ENCODE measurements at places on chromosomes 5 and 9.

DNA sequence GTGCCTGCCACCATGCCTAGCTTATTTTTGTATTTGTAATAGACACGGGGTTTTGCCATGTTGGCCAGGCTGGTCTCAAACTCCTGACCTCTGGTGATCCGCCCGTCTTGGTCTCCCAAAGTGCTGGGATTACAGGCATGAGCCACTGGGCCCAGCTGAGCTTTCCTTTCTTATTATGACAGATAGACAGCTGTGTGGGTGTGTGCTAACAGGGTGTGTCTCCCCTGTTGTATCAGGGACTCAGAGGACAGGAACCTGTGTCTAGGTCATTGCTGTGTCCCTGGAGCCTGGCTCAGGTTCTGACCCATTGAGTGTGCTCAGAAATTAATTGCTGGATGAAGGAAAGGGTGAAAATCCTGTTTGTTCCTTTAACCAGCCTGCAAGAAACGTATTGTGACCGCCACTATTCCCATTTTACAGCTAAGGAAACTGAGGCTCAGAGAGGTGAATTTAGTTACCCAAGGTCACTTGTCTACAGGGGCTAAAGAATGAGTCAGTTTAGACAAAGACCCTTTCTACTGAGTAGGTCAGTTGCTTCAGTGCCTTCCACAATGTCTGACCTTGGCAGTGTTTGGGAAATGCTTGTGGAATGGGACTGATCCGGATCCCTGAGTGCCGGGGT is 16.8 kb downstream of the NCS1 start:
- DNase-seq, result no peak

DNA sequence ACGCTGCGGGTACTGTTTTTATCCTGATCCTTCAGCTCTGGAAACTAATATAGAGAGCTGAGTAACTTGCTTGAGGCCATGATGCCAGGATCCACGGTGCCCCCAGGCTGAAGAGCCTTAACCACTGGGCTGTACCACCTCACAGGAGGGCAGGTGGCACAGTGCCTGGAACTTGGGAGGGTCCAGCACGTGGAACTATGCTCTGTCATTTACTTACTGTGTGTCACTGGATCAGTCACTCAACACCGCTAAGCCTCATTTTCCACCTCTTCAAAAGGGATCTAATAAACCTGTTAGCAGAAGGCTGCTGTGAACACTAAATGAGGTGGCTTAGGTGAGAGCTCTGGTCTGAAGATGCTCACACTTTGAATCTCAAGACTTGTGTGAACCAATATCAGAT is 29.6 kb downstream of the KCNIP1 start:
- no peak for DNase-seq

DNA sequence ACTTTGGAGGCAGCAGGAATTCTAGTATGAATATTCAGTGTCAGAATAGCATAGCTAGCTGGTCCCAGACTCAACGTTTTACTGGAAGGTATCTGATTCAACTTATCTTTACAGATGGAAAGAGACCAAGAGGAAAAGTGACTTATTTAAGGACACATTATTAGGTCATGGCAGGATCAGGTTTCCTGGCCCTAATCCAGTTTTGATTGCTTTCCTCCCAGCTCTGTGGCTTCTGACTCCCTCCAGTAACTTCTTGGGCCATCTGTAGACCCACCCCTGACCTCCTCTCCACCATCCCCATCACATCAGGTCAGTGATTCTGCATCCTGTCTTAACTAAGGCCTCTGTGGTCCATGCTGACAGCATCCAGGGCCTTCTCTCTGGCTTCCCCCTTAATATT is 38.4 kb downstream of the SH3TC2 start:
- no peak for DNase-seq

DNA sequence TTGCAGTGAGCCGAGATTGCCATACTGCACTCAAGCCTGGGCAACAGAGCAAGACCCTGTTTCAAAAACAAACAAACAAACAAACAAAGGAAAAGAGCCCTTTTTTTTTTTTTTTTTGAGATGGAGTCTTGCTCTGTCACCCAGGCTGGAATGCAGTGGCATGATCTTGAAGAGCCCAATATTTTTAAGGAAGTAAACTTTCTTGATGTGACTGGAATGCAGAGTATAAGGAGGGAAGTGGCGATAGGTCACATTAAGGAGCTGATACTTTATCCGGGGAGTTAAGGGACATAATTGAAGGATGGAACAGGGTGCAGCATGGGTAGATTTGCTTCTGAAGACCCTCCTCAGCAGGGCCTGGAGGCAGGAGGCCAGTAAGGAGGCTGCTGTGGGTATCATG is 13.0 kb downstream of the NAIF1 start:
- DNase-seq, result no peak

- DNase-seq, result no peak
Observed at GRCh38 chr9:117488659-117489058, 73.8 kb upstream of the ASTN2 start.

GRCh38 chr5:174354571-174354970 is 309.1 kb downstream of the NSG2 start:
- DNase-seq, result no peak

GRCh38 chr9:104286799-104287198 is 192.7 kb downstream of the SMC2 start:
- no peak for DNase-seq

DNA sequence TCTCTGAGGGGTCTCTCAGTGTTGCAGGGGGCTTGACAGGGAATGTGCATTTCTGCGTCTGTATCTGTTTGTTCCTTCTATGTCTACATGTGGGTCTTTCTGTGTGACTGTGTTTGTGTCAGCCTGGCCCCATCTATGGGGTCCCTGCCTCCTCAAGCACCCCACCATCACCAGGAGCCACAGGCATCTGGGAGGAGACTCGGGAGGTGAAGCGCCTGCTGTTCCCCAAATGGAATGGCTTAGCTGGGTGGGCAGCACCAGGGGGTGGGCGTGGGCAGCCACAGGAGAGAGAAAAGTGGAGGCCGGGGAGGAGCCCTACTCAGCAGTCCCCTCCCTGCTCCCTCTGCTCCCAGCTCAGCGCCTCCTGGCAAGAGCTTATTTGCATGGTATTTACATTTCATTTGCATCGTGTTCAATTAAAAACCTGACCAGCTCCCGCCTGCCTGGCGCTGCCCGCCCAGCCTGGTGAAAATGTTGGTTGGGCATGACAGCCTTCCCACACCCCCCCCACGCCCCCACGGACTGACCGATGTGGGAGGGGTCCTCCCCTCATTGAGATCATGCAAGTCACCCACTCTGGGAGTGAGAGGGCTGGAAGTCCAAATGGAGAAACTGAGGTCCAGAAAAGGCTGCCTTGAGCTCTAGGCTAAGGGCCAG is 50.5 kb downstream of the CXXC5 start:
- DNase-seq, result no peak

DNA sequence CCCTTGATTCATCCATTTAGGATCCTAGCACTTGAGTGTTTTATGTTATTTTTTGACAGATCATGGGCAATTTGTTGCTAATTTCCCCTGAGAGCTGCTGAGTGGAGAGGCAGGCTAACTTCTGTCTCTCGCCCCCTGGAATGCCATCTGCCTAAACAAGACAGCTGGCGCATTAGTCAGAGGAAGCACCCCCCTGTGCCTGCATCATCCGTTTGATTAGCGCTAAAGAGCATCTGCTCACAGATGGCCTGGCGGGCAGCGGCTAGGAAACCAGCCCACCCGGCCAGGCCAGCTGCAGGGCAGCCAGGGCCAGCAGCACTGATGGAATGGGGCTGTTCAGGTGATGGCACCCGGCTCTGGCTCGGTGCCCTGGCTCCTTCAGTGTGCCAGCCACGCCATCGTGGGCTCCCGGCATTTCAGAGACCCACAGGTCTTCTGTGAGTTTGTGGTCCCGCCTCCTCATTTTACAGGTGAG is 22.9 kb upstream of the ASS1 start:
- DNase-seq, result no peak

- DNase-seq, result no peak
Observed at GRCh38 chr5:90344689-90345088, 64.9 kb downstream of the CETN3 start.

DNA sequence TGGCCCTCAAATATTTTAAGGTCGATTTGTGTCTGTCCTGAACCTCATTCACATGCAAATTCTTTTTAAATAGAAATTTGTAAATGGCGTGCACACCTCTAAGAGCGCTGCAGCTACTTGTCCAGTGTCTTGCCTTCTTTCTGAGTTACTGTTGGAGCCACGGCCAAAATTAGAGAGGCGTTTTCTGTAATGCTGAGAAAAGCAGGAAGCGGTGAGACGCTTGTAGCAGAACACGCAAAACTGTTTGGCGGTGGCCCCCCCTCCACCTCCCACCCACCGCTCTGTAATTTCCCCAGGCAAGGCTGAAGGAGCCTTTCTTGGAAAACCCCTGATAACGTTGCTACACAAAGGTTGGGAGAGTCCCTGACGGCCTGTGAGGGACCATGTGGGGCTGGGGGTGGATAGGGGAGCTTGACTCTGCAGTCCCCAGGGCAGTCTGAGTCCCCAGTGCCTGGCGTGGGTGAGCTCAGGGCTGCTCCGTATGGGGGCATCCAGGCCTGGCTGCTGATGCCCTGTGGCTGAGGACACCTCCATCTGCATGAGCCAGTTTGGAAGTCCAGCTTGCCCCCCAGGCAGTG is 96.5 kb downstream of the GADD45G start:
- DNase-seq, result no peak

DNA sequence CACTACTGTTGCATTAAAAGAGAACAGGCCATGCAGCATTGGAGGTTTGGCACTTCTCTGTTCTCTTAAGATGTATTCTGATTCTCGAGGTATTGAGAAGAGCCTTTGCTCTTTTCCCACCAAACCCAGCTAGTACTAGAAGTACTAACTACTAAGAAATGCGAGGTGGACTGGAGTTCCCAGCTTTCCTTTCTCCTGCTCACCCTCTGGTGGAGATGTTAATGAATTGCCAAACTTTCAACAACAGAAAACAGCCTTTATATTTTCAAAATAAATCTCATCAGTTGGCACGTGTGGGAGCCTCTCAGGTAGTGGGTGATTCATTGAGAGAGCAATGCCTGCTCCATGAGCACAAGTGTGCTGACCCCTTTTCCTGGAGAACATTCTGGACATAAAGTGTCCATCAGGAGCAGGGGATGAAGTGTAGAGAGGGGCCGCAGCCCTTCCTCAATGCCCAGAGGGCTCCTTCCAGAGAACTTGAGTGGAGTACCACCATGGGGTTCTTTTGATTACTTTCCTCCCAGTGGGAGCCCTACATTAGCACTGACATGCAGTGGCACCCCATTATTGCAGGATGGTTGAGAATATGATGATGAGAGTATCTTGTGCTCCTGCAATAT is 45.7 kb downstream of the TMEM174 start:
- no peak for DNase-seq

- DNase-seq, result no peak
Observed at GRCh38 chr5:96747720-96748119, 60.0 kb downstream of the ERAP1 start.

DNA sequence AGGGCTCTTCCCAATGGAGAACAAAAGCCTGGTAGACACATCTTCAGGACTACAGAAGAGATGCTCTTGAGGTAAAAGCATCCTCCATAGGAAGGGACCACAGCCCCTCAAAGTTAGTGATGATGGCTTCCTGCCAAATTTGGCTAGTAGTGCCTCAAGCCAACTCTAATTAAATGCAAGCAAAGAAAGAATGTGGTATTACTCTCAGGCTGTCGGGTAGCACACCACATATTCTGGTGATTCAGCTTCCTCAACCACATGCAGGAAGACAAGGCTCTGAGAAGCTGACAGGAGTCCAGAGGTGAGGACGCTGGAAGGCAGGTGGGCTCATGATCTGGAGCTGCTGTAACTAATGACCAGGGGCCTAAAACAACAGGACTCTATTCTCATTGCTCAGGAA is 37.2 kb upstream of the S1PR3 start:
- no peak for DNase-seq

GRCh38 chr9:83336706-83337105 is 201.5 kb downstream of the FRMD3 start:
- no peak for DNase-seq

- DNase-seq, result no peak
Observed at GRCh38 chr5:39186289-39186688, 33.1 kb downstream of the FYB1 start.

DNA sequence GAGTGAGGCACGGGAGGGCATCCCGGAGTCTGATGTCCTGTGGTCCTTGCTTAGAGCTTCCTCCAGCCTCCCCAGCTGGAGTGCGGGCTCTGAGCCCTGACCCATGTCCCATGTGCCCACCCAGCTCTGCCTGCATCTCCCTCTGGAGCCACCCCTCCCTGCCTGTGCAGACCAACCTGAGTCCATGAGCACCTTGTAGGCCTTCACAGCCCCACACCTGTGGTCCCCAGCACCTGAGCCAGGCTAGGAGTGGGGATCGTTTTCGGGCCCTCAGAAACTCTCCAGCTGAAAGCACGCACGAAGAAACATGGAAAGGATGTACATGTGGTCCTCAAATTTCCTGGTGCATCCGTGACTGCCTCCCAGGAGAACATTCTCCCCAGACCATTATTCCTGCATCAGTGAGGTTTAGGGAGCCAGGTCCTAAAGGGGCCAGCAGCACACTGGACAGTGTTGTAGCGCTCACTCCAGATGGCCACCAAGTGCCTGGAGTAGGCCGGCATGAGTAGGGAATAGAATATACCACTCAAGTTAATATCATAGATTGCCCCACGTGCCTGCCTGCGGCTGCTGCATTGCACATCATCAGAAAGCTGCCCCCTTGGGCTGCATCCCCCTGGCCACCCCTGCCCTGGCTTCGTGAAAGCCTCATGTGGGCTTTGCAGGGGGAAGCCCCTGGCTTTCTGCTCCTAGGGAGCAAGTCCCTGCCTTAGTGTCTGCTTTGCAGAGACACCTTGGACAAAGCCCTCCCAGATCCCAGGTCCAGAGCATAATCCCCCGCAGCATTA is 80.6 kb downstream of the WNK2 start:
- no peak for DNase-seq

DNA sequence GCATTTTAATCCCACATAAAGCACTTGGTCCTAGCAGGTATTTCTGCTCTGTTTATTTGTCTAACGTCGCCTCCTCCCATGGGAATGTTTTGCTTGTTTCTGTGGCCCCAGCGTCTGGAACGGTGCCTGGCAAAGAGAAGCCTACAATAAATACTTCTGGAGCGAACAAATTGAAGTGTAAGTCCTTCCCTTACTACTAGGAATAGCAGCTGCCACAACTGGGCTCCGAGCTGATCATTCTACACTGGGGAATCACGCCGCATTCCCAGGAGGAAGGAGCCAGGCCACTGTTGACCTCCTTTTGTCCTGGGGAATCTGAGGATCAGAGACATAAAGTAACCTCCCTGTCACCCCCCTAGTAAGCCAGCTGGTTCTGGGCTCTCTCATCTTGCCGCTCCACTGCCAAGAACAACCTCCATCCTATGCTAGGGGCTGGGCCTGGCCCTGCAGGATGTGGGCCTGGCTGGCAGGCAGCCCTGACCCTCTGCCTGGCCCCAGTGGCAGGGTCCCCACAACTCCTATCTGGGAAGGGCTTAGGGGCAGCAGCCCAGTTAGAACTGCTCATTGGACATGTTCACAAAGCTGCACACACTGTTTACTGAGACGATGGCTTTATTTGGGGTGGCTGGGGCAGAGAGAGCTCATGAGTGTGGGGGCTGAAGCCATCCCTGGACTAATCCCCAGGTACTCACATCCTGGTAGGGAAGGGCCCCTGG is 82.8 kb downstream of the GTF3C4 start:
- DNase-seq, result no peak

DNA sequence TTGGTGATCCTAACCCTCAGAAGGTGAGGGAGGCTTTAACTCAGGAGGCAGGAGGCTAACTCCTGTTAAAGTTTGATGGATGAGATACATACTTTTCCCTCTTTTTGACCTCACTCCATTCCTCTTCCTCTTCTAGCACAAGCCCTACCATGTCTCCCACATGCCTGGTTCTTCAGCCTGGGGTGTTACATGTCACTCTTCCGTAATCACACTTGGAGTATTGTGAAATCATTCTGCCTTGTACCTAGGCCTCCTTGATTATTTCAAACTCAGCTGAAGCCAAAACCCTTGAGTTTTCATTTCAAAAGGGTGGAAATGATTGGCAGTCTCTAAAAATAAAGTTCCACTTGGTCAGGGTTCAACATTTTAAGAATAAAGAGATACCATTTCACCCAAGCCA is 1.8 kb downstream of the PLAC8L1 start:
- DNase-seq, result no peak
